Activated CD4-positive, alpha-beta T cell treated with anti-CD3 and anti-CD28 coated beads, Interleukin-2, amount 50 U/mL, for 16 hours (primary cell): ENCODE measurements at places on chromosomes 1 and 21.

- no peak for DNase-seq
These were observed 5.0 kb downstream of the SPATA46 start for GRCh38 chr1:162371611-162372010.

- DNase-seq: no peak
These were observed 14.1 kb downstream of the F5 start for GRCh38 chr1:169572187-169572586.

GRCh38 chr1:66618390-66618789, 84.4 kb downstream of the SGIP1 start:
- DNase-seq: peak; percentile 42

DNA sequence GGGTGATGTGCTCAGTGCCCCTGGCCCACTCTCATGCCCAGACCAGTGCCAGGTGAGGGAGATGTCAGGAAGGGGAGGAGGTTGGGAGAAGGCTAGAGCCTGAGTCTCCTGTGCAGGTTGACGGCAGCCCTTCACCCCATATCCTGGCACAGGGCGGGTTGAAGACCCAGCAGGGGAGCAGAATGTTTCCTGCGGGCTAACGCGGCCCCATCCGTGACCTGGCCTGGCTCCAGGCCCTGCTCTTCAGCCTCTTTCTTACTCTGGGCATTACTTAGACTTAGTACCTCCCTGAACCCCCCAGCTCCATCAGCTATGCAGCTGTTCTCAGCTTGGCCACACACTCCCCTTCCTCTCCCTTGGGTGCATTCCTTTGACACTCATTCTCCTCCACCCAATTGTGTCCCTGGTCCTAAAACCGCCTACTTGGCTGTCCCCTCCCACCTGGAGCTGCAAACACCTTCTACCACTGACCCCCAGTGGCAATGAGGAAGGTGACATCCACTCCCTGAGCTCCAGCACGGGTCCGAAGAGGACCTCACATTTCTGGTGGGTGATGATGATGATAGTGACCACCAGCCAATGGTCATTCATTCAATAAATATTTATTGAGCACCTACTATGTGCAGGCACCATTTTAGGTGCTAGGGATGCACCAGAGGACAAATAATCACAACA, 179.0 kb downstream of the PTPRU start:
- DNase-seq: no peak

DNA sequence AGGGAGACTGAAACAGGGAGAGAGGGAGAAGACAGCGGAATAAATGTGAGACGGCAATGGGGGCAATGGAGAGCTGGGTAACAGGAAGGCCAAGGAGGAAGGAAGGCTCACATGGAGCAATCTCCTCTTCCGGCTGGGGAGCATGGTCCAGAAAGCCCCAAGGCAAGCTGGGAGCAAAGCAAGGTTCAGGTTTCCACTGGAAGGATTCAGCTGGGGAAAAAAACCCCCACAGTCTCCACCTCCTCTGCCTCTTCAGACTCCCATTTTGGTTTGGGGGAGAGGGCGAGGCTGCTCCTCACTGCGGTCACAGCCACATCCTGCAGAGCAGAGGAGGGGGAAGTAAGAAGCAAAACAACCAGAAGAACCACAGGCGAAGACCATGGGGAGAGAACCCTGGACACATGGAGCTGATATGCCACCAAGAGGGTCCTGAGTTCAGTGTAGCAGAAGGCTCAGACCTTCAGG, 650 bp downstream of the TNFAIP8L2 start:
- peak; percentile 72 for DNase-seq

DNA sequence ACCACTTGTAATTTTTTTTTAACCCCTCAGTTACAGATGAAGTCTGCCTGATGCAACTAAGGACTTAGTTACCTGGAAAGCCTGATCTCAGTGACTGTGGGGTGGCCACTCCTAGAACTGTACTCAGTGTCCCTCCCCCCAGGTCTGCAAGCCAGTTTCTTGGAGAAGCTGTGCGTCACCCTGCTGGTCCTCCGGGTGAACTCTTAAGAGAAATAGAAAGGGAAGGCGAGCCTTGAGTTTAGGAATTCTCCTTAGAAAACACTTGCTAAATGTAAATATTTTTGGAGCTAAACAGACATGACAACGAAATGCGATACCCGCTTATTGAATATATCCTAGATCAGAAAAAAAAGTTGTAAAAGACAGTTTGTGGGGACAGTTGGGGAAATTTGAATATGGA, 730 bp downstream of the SLC16A4 start:
- no peak for DNase-seq

DNA sequence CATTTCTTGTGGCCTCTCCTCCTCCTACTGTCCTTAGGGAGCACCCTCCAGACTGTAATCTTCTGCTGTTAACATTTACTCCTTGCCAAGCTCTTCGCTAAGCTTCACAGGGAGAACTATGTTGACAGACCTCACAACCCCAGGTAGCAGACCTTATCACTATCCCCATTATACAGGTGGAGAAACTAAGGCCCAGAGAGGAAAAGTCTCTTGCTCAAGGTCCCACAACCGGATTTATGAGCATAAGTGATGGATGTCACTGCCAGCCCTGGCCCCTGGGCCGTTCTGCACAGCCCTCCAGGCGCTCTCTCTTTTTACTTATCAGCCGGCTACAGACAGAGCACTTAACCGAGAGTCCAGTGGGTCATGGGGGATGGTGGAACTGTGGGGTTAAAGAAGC, 18.1 kb downstream of the LYPD8 start:
- no peak for DNase-seq
